ENCODE measurements at places on chromosomes 7 and 10.

GRCh38 chr7:148114804-148115203 lies 475.8 kb upstream of the C7orf33 start:
- DNase-seq: no peak
- H3K27me3 ChIP-seq: no peaks in the 10 kb centered on the region
- no peaks in the 10 kb centered on the region for H3K36me3 ChIP-seq

GRCh38 chr10:131569851-131570715 lies 258.6 kb upstream of the TCERG1L start:
- H3K27ac ChIP-seq: no peak overlapping the region
- DNase-seq: no peak
- no peak overlapping the region for H3K4me3 ChIP-seq
- no peaks in the 10 kb centered on the region for H3K36me3 ChIP-seq
- no peaks in the 10 kb centered on the region for H3K27me3 ChIP-seq

DNA sequence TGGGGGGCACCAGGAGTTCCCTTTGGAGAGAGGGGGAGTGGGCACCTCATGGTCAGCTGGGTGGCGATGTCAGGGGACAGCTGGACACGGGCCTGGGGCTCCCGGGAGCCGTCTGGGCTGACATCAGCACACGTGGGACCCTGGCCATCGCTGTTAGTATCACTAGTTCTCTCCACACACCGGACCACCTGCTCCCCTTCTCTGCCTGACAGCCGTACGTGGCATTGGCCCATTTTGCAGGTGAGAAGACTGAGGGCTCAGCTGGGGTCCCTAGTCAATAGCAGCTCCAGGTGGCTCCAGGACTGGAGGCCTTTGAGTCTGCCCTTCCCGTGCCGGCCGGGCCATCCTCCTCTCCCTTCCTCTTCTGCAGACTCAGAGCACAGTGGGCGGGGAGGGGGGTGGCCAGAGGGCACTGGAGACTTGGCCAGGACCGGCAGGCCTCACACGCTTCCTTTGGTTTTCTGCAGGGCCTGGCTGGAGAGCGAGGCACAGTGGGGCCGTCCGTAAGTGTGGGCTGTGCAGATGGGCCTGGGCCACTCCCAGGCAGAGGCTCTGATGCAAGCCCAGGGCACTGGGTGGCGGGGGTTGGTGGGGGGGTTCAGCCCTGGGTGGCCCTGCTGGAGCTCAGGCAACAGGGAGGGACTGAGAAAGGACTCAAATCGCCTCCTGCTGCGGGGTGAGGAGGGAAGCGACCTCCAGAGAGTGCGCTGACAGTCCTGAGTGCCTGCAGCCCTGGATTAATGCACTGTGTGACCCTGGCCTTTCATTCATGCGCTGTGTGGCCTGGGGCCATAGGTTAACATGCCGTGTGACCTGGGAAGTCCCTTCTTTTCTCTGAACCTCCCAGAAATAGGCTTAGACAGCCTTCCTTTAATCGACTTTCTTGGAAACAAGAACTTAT lies 78.2 kb downstream of the MYL10 start:
- no peak overlapping the region for H3K27ac ChIP-seq
- no peaks in the 10 kb centered on the region for H3K27me3 ChIP-seq
- no peak overlapping the region for H3K4me3 ChIP-seq

DNA sequence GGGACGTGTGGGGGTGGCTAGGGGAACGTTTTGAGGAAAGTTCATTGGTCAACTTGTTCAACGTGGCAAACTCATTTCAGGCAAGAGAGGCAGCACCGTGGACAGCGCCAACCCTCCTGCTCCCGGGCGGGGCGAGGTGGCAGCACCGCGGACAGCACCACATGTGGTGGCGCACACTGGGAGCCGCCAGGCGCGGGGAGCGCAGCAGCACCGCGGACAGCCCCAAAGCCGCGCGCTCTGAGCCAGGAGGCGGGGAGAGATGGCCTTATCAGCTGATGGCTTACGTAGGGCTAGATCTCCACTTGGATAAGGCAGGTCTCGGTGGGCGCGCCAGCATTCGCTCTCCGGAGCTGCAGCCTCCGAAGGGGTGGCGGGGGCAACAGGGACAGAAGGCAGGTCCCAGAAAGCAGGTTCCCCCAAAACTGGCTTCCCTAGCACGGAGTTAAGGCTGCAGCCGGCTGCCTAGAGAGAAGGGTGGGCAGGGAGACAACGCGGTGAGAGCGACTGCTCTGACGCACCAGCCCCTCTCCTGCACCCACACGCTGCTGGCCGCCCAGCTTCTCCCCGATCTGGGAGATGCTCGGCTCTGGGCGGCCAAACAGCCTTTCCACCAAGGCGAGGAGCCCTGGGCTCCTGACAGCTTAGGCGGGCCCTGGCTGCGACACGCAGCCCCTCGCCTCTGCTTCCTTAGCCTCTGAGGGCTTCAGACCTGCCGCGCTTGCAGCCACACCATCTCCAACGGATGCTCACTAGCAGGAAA lies at the start of gene HTR5A:
Gene HTR5A (plus strand): TSS at position 333 of the 760 bp plus-strand sequence. CDS start 576 bp downstream, outside the sequence.
- peaks cover 36% of the 10 kb centered on the region for H3K27me3 ChIP-seq
- no peaks in the 10 kb centered on the region for H3K36me3 ChIP-seq
- H3K27ac ChIP-seq: no peak within 1 kb of the TSS
- DNase-seq: peak; percentile 60
- no peak within 1 kb of the TSS for H3K4me3 ChIP-seq
- no peaks in the 10 kb centered on the region for H3K4me1 ChIP-seq

- H3K4me3 ChIP-seq: no peak overlapping the region
- no peak for DNase-seq
- H3K36me3 ChIP-seq: no peaks in the 10 kb centered on the region
- H3K4me1 ChIP-seq: no peaks in the 10 kb centered on the region
- H3K27me3 ChIP-seq: no peaks in the 10 kb centered on the region
Measured at GRCh38 chr10:4354382-4354812, 471.6 kb upstream of the AKR1E2 start.
